Stimulated activated naive CD8-positive, alpha-beta T cell treated with anti-CD3 and anti-CD28 coated beads, Interleukin-15, Interleukin-2, amounts not matched to agents 100 U/mL and 50 U/mL, for 24 hours (primary cell): ENCODE measurements at places on chromosomes 3 and 15.

- DNase-seq: no peak
These were observed 23.3 kb upstream of the GABRR3 start for GRCh38 chr3:98058244-98058960.

DNA sequence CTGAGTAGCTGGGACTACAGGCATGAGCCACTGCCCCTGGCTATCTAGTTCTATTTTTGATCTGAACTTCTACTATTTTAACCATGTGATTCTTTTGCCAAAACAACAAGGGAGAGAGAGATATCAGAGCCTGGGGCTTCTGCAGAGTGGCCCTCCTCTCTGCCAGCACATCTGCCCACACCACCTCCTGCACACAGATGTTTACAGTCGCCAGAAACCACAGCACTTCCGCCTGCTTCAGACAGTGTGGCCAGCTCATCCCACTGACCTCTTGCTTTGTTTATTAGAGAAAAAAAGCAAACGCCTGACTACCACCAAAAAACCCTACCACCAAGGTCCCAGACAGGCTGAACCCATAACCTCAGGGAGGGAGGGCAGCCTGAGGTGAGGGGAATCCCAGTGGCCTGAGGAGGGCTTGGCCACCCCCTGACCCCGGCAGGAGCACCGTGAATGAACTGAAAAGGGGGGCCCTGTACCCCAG is 85.9 kb upstream of the ABHD2 start:
- DNase-seq: no peak

- DNase-seq: no peak
These were observed 15.9 kb upstream of the FOXP1 start for GRCh38 chr3:71599416-71599815.

GRCh38 chr15:68812597-68813431 is 7.9 kb downstream of the ANP32A start:
- DNase-seq: no peak

DNA sequence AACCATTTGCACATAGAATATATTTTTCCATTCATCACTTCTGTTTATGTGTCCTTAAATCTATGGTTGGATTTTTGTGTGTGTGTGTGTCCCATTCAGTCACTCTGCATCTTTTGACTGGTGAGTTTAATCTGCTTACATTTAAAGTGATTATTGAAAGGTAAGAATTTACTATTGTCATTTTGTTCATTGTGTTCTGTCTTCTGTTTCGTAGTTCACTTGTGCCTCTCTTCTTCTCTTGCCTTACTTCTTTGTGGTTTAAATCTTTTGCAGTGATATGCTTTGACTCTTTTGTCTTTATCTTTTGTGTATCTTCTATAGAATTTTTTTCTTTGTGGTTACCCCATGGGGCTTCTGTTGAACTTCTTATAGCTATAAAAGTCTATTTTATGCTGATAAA is 166.3 kb upstream of the UBE3A start:
- DNase-seq: no peak

DNA sequence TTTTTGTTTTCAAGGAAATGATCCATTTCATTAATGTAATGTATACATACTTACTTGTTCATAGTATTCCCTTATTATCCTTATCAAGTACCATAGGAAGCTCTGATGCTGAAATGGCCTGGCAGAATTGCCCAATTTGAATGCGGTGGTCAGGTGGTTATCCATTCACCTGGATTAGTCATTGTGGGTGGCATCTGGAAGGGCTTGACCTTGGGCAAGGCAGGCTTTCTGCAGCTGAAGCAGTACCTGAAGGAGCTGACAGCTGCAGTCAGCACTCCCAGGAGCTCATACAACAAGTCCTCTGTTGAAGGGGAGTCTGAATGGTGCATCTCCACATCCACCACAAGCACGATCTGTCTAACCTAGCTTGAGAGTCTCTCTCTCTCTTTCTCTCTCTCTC is 12.2 kb upstream of the IQCF5 start:
- no peak for DNase-seq

DNA sequence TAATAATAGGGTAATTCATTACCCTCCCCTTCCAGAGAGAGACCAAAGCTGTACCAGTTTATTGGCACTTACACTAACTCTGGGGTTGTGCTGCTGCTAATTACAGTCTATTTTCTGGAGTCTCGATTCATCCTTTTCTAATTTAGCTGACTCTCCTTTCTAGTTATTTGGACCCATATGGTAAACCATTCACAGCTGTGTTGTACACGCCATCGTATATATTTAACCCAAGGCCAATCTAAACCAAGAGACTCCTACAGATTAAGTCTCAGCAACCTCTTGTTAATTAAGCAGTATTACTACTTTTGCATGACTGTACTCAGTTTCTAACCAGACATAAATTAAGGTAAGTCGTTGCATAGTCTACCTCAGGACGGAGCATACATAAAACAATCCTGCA is 22.5 kb downstream of the ANXA2 start:
- no peak for DNase-seq

DNA sequence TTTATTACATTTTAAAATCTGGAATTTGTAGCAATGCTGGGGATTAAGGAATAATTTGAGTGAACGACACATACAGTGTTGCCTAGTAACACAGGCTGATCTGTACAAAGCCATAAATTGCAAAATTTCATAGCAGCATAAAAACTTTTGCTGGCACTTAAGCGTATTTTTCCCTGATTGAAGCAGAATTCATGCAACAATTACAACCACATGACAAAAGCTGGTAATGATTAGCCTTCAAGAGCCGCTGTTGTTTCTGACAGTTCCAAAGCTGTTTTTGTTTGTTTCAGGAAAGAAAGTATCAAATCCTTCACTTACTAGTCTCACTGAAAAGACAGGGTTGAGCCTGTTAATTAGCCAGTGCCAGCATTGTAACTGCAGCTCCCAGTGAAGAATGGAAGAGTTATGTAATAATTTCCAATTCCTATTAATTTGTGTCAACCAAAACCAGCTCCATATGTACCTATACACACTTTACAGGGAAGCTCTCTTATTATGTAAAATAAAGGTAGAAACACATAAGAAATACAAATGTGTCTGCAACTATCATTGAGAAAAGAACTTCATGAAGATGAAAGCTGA is 60.7 kb downstream of the AGTR1 start:
- DNase-seq: no peak
